IMR-90 (cell line): ENCODE measurements at places on chromosomes 11 and 22. TPM values are rescaled to one million over a fixed set of nuclear protein-coding genes. Genes with fewer than 3 reads are reported as not detected.

PATE4 gene
- polyA plus RNA-seq, result not detected in 2 replicates

MS4A4E gene
- not detected in 2 replicates for polyA plus RNA-seq

SLC22A25 gene
- polyA plus RNA-seq, result not detected in 2 replicates

TRPM5 gene
- polyA plus RNA-seq, result not detected in 2 replicates

ME3 gene
- 7.8 and 10.1 TPM in 2 replicates for polyA plus RNA-seq

NEFH gene
- polyA plus RNA-seq, result 2.7 and 2.9 TPM in 2 replicates

MUC15 gene
- polyA plus RNA-seq, result not detected in 2 replicates

BIK gene
- 0.19 TPM in 1 of 2 replicates, not detected in the other for polyA plus RNA-seq

TRIM29 gene
- not detected in 2 replicates for polyA plus RNA-seq

JOSD1 gene
- 28.2 and 30.2 TPM in 2 replicates for polyA plus RNA-seq

ELMOD1 gene
- polyA plus RNA-seq, result 0.22 and 0.29 TPM in 2 replicates

CYB5R2 gene
- polyA plus RNA-seq, result 3.9 and 4.5 TPM in 2 replicates

DNA sequence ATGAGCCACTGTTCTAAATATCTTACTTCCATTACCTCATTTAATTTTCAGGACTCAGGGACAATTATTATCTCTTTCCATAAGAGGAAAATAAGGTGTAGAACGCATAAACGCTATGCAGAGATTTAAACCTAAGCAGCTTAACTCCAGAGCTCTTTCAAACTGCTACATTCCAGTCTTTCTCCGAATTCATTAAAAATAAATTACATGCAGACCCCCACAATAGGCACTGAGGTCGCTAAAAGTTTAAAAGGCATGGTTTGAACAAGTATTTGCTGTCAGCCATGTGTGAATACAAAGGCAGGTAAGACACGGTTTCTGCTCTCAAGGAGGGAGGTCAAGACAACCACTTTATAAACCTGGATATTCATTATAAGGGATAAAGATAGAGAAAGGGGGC is 983 bp downstream of the NARS2 start:
- no peak for DNase-seq

DNA sequence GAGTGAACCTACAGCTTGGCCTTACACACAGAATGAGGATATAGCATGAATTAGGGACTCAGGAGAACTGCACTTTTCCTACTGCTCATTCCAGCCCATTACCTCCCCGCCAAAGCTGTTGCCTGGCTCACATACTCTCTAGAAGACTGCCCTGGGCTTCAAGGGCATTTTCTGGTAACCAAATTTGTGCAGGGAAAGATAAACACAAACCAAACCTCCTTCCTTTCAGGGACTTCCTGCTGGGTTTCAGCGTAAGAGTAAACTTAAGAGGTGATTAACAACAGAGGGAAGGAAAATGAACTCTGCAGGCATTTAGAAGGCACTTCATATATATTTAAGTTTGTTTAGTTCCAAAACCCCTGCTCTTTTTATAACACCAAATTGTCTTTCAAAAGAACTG is 194.9 kb downstream of the SWAP70 start:
- DNase-seq, result peak; percentile 50

GRCh38 chr11:112412383-112412782 is 151.7 kb upstream of the PLET1 start:
- DNase-seq, result no peak

- no peak for DNase-seq
Observed at GRCh38 chr11:103378931-103379330, 269.7 kb downstream of the DYNC2H1 start.

GRCh38 chr11:9905501-9905951 is 241.6 kb downstream of the SWAP70 start:
- DNase-seq, result no peak

- no peak for DNase-seq
Observed at GRCh38 chr11:96960476-96960875, 570.7 kb downstream of the JRKL start.

- peak; percentile 99 for DNase-seq
Observed at GRCh38 chr11:44861849-44862557, 88.7 kb downstream of the TP53I11 start.

GRCh38 chr11:126341760-126342161 is 13.7 kb upstream of the ST3GAL4 start:
- DNase-seq, result peak; percentile 71

DNA sequence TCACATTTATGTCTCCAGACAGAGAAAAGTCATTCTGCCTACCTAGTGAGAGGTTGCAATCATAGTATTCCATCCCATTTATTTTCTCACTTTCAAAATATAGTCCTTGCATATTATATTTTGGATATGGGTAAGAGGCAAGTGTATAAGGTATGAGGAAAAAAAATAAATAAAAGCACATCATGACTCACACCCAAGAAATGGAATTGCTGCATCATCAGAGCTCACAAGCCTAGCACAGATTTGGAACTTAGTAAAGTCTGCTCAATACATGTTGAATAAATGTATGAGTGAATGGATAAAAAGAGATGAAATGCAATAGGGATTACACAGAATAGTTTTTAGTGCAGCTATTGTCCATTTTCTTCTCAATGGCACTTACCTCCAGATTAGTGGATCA is 2.5 kb upstream of the OR51G1 start:
- DNase-seq, result peak; percentile 47

- DNase-seq, result peak; percentile 88
Observed at GRCh38 chr11:113675003-113675561, 31.0 kb downstream of the TMPRSS5 start.

DNA sequence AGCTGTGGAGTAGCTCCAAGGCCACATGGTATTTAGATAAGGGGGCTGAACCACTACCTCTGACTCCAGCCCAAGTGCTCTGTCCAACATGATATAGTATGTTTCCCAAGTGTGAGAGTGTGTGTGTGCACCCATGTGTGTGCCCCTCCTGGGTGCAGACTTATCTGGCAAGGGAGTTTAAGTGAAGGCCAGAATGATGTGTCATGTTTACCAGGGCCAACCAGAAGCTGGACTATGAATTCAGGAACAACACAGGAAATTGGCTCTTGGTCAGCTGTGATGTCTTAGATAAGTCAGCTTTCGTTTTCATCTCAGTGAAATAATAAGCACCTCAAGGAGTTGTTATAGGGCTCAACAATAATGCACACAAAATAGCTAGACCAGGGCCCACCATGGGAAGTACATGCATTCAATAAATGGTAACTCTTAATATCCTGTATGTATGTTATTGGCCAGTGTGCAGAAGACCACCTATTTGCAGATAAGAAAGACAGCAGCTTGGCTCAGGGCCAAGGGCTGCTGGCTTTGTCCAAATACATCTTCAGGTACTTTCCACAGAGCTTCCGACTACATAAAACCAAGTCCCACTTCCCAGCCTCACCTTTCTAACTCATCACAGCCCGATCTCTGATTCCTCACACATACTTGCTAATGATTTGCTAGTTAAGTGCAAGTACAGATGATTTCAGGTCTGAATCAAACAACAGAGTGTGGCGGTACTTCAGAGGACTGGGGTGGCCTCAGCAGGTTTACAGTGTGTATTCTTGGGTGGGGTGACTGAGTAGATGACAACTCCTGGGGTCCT is 120.9 kb downstream of the ME3 start:
- DNase-seq, result peak; percentile 95

DNA sequence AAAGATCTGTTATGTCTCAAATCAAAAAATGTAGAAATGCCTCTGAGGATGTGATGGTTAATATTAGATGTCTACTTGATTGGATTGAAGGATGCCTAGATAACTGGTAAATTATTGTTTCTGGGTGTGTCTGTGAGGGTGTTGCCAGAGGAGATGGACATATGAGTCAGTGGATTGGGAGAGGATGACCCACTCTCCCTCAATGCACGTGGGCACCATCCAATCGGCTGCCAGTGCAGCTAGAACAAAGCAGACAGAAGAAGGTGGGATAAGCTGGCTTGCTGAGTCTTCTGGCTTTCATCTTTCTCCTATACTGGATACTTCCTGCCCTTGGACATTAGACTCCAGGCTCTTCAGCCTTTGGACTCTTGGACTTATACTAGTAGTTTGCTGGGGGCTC is 430.3 kb downstream of the SOX6 start:
- DNase-seq, result no peak

DNA sequence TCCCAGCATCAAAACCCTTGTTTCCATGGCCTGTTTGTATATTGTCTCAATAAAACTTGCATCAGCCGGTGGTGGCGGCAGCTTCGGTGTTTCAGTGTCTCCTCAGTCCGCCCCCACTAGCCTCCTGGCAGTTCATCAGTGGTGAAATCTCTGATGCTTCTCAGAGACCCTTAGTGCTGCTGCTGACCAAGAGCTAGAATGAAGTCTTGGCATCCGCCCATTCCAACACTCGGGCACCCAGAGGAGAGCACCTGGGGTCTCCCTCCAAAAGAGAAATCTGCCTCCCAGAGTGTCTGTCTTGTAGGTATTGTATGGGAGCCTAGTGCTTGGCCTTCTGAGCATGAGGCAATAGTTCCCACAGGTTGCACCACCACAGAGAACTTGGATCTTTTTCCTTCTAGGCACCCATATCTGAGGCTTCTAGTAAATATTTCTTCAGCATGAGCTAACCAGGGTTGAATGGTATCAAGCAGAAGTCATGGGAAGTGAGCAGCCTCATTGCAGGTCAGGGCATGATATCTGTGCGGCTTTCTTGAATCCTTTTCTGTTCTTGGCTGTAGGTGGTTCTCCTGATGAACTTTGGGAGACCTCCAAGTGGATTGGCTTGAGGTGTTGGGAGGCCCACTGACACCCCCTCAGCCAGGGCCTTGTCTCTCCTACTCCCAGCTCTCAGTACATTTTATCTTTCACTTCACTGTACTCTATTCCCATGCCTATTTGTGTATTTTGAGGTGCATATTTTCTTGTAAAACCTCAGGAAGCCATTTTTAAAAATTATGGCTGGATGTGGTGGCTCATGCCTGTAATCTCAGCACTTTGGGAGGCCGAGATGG is 13.2 kb upstream of the AIFM3 start:
- DNase-seq, result peak; percentile 47

DNA sequence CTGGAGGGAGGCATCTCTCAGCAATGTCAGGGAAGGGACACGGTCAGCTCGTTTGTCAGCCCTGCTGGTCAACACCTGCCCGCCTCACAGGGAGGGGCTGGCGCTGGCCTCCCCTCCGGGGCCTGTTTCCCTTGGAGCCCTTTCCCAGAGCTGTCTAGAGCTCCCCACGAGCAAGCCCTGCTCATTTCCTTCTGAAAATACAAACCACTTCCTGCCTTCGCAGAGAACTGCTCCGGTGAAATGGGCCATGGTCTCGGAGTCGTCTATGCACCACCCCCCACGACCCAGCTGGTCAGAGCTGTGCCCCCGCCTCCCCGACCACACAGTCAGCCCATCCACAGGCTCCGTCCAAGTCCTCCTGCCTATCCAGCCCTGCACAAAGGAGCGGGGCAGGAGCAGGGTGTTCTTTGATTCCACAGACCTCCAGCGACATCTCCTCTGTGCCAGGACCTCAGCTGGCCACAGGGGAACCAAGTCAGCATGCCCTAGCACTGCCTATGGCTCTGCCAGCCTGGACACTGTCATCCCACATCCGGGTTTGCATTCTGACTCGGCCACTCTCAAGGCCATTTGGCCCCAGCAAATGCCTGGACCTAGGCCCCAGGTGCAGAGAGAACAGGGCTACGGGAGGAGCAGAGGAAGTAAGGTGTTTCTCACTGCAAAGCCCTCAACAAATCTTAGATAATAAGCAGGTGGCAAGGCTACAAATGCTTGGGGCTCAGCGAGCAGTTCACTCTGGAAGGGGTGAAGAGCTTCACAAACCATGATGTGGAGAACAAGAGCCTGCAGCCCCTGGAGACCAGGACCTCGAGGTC is 82.1 kb upstream of the WNT11 start:
- no peak for DNase-seq

DNA sequence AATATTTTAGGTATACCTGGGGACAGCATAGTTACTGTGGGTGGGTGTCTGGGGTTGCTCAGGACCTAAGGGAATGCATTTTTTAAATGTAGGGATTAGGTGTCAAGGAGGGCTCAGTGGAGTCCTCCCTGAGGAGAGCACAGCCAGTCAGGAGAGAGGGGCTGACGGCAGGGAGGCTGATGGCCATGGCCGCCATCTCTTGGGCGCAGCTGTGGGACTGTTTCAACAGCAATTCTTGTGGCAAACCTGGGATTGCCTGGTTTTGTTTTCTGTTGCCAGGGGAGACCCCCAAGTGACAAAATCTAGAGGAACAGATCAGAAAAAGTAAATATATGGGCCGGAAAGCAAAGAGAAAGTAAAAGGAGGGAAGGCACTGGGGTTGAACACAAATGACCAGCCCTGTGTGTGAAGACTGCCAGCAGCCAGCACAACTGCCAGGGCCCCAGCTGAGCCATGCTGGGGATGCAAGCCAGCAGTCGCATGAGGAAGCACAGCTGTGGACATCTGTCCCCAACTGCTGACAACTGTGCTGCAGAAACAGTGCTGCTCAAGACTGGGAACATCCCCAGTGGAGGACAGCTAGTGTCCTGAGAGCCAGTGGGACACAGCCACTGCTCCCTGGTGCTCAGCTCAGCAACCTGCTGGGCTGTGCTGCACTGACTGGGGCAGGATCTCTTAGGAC is 10.5 kb downstream of the MIF start:
- no peak for DNase-seq

DNA sequence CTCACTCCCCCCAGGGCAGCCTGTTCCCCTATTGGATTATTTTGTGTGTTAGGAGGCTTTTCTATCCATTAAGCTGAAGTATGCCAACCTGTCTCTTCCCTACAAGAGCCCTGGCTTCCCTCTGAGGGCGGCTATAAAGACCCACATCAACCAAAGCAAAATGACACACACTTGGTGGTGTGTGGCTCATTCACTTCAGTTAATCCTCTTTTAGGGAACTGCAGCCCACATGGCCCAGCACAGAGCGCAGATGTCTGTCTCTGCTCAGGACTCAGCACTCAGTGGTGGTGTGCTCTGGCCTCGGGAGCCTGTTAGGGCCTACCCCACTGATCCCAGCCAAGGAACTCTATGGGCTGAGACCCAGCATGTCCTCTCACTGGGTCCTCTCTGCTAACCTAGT is 32.2 kb upstream of the LRRC10B start:
- no peak for DNase-seq

DNA sequence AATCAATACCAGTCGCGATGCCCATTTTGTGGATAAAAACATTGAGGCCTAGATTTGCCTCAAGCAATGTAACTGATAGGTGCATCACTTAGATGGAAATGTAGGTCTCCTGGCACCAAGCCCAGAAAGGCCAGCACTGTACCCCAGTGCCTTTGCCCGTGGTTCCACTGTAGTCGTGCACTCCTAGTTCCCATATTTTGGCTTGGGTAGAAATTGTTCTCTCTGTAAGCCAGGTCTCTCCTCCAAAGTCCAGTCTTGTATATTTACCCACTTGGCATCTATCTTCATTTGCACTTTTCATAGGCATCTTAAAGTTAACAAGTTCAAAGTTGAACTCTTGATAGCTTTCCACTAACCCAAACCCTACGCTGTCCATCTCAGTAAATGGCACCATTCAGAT is 41.6 kb upstream of the DMC1 start:
- no peak for DNase-seq

DNA sequence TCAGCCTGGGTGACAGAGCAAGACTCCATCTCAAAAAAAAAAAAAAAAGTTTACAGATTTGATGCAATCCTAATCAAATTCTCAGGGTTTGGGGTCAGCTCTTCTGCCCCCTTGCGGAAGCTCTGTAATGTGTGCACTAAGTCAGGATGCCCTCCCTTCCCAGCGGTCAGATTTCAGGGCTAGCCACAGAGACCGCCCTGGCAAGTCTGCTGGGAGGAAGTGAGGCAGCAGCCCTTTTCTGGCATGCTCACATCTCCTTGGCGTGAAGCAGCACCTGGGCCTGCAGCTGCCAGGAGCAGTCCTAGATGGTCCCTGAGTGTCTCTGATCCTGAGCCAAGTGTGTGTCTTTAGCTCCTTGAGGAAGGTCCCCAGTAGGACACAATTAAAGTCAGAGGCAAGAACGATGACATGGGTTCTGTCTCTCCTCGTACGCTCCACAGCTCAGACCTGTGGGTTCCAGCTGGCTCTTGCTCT is 10.9 kb upstream of the APOBEC3C start:
- DNase-seq, result peak; percentile 86
